CD4-positive, alpha-beta T cell treated with Interleukin-17A for 1 hour (primary cell): ENCODE measurements at places on chromosomes 2 and 18.

- no peak for DNase-seq
These were observed 70.6 kb upstream of the TEX51 start for GRCh38 chr2:126828051-126828450.

DNA sequence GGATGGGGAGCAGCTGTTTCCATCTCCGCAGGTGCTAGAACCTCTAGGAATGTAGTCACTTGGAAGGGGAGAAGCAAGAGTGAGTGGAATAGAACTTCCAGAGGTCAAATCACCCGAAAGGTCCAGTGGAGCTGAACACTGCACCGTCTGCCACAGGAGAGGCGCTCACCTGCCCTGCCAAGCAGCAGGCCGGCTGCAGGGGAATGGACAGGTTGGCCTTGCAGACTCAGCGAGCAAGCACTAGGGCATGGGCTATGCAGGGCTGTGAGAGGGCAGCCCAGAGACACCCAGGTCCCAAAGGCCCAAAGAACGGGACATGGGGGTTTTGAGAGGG lies 214.2 kb downstream of the TNS1 start:
- DNase-seq = no peak

DNA sequence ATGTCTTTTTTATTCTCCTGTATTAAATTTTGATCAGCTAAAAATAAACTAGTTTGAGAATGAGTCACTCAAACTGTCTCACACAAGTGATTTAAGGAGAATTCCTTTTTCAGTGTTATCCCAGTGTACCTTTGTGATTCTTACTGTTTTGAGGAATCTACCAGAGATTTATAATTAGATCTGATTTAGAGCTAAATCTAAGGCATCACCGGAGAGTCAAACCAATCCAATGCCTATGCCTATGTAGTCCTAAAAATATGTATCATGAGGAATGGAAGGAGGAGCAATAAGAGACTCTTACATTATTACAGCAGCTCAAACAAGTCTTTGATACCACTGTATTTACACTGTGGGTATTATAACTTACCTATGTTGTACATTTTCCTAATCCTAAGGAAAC lies 63.4 kb upstream of the CYP20A1 start:
- DNase-seq = no peak

- DNase-seq = no peak
These were observed 30.1 kb downstream of the CAB39 start for GRCh38 chr2:230742781-230743180.

DNA sequence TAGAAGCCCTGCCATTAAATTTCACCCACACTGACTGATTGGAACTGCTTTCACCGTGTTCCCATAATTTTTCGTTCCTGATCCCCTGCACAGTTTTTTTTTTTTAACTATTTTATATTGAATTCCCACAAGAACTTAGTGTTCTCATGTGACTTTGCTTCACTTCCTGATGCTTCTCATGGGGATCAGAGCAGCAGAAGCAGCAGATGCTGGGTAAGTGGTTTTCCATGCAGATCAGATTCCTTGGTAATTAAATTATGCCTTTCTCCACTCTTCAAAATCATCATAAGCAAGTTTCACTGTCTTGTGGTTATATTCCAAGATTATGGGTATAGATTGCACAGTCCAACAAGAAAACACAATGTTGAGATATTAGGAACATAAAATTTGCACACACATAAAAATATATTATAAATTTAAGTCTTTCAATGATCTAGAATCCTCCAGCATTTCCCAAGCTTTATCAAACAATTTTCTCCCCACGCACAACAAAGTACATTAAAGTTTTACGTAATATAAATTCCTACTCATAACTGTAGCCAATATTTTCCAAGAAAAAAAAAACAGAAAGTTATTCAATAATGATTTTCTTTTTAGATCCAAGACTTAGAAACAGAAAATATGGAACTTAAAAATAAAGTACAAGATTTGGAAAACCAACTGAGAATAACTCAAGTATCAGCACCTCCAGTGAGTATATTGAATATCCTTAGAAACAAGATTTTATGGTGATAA lies 277.9 kb downstream of the GULP1 start:
- no peak for DNase-seq

GRCh38 chr2:216116418-216116817 lies 7.3 kb downstream of the XRCC5 start:
- DNase-seq = no peak
